ENCODE measurements at places on chromosomes 5 and 9. TPM values are rescaled to one million over a fixed set of nuclear protein-coding genes. Genes with fewer than 3 reads are reported as not detected.

DNA sequence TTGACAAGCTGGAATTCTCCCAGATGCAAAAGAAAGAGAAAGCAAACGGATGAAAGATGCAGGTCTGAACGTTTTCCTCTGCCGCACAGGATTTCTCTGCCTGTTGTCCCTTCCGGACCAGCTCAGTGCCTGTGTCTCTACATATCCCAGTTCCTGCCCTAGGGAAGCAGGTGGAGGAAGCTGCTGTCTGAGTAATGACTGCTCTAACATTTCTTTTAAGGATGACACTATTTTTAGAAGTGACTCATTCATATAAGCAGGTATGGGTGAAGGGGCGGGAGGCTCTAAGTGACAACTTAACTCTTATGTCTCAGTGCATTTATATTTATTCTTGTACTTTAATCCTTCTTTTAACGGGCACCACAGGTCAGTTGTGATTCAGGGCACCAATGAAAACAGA is 128.8 kb downstream of the SLC24A2 start:
- DNase-seq = no peak

GRCh38 chr5:93163010-93163663 is 417.9 kb downstream of the NR2F1-AS1 start:
- no peak for DNase-seq

GRCh38 chr5:893711-894110 is 1.0 kb downstream of the TRIP13 start:
- DNase-seq = no peak

DNA sequence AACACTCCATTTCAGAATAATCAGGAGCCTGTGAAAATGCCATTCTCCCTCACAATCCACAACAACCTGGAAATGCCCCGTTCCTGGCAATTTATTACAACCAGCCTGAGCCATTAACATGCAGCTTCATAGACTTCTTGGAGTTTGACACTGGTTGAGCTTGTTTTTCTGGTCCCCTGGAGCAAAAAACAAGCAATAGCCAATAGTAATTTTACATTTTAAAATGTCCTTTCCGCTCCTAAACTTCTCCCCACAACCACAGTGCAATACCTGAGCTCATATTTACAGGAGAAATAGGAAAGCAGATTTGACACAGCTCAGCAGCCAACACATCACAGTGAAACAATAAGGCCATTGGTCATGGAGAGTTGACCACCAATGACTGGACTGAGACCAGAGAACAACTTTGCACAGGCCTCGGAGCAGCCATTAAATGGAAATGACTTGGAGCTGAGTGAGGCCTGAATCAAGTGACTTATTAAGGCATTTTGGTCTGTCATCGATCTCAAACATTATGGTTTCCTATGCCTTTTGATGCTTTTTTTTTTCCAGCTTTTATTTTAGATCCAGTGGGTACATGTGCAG is 73.0 kb downstream of the ENC1 start:
- no peak for DNase-seq

GRCh38 chr5:147509710-147510651 is at the start of gene DPYSL3:
Gene DPYSL3, minus strand, starts transcription at chr5:147510068. Its CDS starts 210 bp downstream, at chr5:147509858.
- DNase-seq = no peak

DNA sequence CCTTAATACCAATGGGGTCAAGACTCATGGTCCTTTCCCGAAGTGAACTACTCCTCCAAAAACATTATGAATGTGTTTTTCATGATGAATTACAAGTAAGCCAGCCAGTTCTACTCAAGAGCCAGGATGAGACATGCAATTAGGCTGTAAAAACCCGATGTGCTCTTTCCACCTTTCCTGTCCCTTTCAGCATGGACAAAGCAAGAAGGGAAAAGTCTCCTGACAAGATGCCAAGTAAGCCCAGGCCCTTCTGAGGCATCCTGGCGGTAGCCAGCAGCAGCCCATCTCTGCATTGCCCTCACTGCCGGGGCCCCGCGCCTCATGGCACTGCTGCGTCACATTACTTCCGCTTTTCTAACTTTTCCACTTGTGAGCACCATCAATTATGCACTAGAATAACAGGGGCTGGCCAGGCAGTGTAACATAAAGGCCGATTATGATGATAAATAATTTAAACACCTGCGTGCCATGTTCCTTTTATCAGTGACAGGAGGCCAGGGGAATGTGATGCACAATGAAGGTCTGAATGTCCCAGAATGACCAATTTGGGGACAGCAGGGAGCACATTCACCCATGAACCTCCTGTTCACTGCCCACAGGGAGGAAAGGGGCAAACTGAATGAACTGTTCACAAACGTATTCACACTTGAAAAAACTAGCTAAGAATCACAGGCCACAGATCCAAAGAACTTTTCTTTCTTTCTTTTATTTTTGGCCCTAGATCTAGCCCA is 37.4 kb downstream of the EFNA5 start:
- DNase-seq = no peak

DNA sequence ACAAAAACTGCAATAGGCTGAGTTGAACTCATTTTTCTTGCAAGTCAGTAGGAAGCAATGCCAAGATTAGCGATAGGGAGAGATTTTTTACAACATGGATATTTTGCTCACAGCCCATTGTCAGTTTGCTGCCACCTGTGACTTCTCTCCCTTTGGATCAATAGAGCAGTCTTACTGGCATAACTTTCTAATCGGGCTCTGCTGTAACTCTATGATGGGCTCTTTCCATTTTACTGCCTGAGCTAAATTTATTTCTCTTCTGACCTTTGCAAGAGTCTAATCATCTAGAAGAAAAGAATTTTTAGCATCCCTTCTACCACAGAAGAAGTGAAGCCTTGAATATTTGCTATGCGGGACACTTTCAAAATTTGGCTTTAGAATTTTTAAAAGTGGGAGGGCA is 53.6 kb upstream of the SGCD start:
- no peak for DNase-seq

DNA sequence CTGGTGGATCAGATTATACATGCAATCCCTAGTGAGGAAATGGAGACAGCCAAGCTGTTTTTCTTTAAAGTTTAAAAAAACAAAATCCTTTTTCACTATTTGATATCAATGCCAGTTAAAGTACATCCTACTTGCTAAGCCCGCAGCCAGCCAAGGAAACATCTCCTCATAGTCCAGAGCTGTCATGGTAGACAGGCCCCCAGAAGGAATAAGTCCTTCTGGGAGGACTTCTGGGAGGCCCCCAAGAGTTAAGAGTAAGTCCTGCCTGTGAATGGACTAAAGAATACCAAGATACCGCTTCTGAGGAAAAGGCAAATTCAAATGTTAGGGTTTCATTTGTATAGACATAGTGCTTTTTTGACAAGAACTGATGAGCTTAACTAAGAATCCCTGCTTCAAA is 38.3 kb downstream of the MOCS2 start:
- no peak for DNase-seq

- no peak for DNase-seq
Observed at GRCh38 chr5:148697180-148697808, 43.0 kb upstream of the HTR4 start.

Gene NME5
- total RNA-seq = 1.3 TPM

Gene CSF1R
- total RNA-seq = not detected

Gene C1QTNF2
- total RNA-seq = not detected

All from Karpas-422 (cell line).